Cardiac septum (tissue), 1 donor: ENCODE measurements at places on chromosomes 5 and 9. TPM values are rescaled to one million over a fixed set of nuclear protein-coding genes. Genes with fewer than 3 reads are reported as not detected.
A peak's percentile ranks its signal among the peaks of the same experiment; 100 is the strongest.

GRCh38 chr5:131363811-131364506 is 100.1 kb downstream of the CDC42SE2 start:
- no peak for DNase-seq

GRCh38 chr5:7634837-7635236 is 216.1 kb downstream of the CFAP90 start:
- DNase-seq: no peak

DNA sequence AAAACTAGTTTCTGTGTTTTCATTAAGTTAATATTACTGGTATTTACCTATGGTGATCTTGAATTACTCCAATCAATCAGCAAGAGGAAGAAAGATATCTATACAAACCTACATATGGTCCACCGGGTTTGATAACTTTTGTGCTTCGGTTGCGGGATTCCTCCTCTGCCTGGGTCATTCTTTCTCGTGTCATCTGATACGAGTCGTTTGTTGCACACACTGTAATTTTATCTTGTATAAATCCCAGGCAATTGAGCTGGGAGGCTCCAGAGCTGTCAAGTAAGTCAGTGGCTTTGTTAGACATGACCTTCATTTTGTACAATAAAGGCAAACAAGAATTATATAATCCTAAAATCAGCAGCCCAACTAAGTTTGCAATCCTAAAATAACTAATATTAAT is 48.0 kb downstream of the ELL2 start:
- DNase-seq: no peak

DNA sequence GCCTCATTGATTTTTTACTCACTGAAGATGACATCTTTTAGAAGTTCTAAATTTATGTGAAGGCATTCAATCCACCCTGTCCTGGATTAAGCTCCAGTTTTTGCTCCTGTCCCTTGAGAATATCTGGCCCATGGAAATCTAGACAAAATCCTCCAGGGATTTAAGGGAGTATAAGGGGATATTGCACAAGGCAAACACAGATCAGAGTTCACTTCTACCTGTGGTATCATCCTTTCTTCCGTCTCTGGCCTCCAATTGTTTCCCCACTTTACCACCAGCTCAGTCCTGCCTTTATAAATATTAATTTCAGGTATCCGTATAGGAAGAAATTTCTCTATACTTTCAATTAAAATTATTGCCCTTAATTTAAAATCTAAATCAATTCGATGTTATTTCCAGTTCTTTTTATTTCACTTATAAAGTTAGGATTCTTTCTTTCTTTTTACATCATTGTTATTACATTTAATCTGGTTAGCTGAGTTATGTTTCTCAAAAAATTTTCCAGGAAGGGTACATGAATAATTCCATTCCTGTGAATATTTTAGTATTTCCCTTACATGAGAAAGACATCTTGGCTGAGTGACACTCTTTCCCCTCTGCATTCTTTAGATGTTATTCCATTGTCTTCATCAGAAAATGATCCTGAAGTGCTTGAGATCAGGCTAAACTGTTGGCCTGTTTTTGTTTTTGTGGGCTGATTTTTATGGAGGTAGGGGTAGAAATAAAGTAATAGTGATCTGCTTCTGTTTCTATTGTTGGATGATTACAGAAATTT is 194.3 kb upstream of the MAP3K1 start:
- DNase-seq: no peak

DNA sequence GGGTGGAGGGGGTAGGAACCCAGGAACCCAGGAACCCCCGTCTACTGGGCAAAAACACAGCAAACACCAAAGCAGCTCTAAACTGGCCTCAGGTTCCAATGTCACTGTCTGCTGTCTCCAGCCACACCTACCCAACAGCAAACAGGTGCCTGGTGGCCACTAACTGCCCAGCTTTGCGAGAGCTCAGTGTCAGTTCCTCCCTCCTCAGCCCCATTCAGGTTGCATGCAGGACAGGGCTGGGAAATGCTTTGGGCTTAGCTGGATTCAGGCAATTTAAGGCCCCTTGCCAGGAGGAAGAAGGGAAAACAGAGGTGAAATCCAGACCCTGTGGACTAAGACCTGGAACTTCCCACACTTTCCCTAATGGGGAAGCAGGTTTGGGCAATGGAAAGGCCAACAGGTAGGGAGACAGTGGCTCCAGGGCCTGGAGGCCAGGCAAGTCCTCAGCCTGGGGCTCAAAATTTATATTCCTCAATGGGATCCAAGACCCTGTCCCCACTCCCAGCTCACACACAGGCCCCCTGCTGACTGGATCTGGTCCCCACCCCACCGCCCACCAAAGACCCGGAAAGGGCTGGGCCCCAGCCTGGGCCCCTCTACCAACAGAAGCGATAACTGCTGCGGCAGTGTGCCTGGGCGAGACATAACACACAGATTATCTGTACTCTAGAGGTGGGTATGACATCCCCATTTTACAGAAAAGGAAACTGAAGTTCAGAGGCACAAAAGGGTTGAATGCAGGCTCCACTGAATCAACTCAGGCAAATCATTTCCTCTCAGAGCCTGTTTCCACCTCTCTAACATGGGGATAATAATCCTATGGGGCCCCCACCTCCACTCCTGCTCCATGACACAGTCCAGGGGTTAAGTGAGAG is 3.5 kb downstream of the EEIG1 start:
- no peak for DNase-seq

DNA sequence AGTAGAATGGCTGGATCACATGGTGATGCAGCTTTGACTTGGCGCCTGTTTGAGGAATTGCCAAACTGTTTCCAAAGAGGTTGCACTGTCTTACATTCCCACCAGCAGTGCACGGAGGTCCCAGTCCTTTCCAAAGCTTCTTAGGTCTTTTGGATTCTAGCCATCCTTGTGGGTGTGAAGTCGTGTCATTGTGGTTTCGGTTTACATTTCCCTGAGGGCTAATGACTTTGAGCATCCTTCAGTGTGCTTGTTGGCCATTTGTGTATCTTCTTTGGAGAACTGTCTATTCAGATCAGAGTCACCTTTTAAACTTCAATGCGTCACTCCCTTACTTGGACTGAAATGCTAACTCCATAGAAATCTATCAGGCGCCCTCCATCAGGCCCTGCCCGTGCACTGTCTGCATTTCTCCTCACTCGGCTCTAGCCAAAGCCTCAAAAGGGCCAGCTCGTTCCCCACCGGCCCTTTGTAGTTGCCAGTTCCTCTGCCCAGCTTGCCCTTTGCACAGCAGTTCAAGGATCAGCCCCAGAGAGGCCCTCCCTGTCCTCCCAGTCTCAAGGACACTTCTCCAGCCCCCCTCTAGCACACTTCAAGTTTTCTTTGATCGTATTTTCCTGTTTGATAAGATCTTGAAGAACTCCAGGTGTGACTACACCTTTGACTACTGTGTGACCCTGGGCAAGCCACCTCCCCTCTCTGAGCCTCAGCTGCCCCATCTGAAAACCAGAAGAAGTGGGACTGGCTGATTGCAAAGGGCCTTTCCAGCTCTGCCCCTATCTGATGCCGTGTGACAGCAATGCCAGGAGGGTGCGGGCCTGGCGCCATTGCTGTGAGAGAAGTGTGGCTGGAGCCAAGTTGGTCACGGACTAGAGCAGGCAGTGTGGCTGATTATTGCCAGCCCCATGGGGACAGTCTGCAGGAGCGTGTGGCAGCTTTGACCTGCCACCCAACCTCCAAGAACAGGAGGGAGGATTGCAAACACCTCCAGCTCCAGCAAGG is 5.6 kb downstream of the HRH2 start:
- peak; percentile 86 for DNase-seq

The DCAF12 gene
- 15.7 TPM for total RNA-seq

The UBQLN1 gene
- total RNA-seq: 107 TPM

The ACTBL2 gene
- total RNA-seq: not detected

The ABLIM3 gene
- 118 TPM for total RNA-seq

The KCNV2 gene
- not detected for total RNA-seq

The CARTPT gene
- not detected for total RNA-seq

The FOXD4L4 gene
- total RNA-seq: not detected

The RFESD gene
- total RNA-seq: 2.7 TPM

The TAF11L10 gene
- not detected for total RNA-seq
